ENCODE measurements at places on chromosomes 2 and 18. TPM values are rescaled to one million over a fixed set of nuclear protein-coding genes. Genes with fewer than 3 reads are reported as not detected.

UGT1A5 gene
- total RNA-seq = not detected

PPIL3 gene
- 14.9 TPM for total RNA-seq

CAPN14 gene
- 0.29 TPM for total RNA-seq

CCDC121 gene
- total RNA-seq = 7.4 TPM

ZNF396 gene
- total RNA-seq = 1.5 TPM

MTHFD2 gene
- 42.6 TPM for total RNA-seq

UGT1A6 gene
- total RNA-seq = not detected

CERS6 gene
- 20.0 TPM for total RNA-seq

GRCh38 chr18:34820360-34821065 lies 110.4 kb downstream of the DTNA start:
- no peak overlapping the region for H3K4me3 ChIP-seq
- no peak for DNase-seq
- no peak overlapping the region for H3K27ac ChIP-seq
- H3K36me3 ChIP-seq = no peaks in the 10 kb centered on the region

- H3K27me3 ChIP-seq = no peaks in the 10 kb centered on the region
- no peak overlapping the region for H3K27ac ChIP-seq
- H3K36me3 ChIP-seq = no peaks in the 10 kb centered on the region
- H3K4me1 ChIP-seq = no peaks in the 10 kb centered on the region
- H3K4me3 ChIP-seq = no peak overlapping the region
Observed at GRCh38 chr2:17149945-17150344, 368.3 kb downstream of the RAD51AP2 start.

GRCh38 chr2:227450311-227450841 lies 21.6 kb upstream of the AGFG1 start:
- H3K27me3 ChIP-seq = no peaks in the 10 kb centered on the region
- no peak for DNase-seq
- no peaks in the 10 kb centered on the region for H3K36me3 ChIP-seq
- no peaks in the 10 kb centered on the region for H3K4me1 ChIP-seq
- no peak overlapping the region for H3K4me3 ChIP-seq

- peaks cover 4% of the 10 kb centered on the region for H3K4me1 ChIP-seq
- no peaks in the 10 kb centered on the region for H3K27me3 ChIP-seq
- H3K36me3 ChIP-seq = no peaks in the 10 kb centered on the region
- DNase-seq = no peak
- peak overlapping the region; percentile 89 for H3K27ac ChIP-seq
Observed at GRCh38 chr2:46872902-46873603, 42.6 kb downstream of the MCFD2 start.

DNA sequence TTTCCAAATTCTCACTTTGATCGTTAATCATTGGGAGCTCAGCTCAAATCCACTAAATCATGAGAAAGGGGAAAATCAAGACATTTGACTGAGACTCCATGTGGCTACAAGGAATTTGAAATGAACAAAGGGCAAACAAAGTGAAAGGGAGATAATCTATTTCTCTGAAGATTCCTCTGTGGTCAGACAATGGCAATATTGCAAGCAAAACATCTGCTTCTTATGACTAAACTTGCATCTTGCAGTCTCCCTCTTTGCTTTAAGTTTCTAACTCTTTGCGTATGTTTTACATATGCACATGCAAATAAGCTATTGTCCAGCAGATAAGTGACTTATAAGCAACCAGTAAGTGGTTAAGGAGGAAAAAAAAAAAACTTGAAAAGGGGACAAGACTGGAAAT lies 299.1 kb upstream of the NXPH2 start:
- no peak overlapping the region for H3K4me3 ChIP-seq
- DNase-seq = no peak
- H3K27me3 ChIP-seq = no peaks in the 10 kb centered on the region

DNA sequence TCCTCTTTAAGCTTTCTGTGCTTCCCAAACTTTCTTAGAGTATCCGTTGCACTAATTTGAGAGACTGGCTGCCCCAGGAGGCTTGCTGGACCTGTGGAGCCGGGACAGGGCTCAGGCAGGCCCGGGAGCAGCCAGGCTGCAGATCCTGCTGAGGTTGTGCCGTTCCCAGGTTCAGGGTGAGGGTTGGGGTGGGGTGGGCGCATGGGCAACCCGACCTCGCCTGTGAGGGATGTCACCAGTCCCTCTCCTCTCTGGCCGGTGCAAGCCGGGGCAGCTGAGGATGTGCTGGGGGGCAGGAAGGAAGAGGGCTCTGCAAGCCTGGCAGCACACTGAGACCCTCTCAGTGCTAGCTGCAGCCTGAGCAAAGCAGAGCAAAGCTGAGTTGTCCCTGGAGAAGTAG lies 57.6 kb downstream of the DYSF start:
- H3K27me3 ChIP-seq = no peaks in the 10 kb centered on the region
- DNase-seq = no peak
- H3K36me3 ChIP-seq = no peaks in the 10 kb centered on the region
- H3K4me1 ChIP-seq = no peaks in the 10 kb centered on the region
- H3K4me3 ChIP-seq = no peak overlapping the region

DNA sequence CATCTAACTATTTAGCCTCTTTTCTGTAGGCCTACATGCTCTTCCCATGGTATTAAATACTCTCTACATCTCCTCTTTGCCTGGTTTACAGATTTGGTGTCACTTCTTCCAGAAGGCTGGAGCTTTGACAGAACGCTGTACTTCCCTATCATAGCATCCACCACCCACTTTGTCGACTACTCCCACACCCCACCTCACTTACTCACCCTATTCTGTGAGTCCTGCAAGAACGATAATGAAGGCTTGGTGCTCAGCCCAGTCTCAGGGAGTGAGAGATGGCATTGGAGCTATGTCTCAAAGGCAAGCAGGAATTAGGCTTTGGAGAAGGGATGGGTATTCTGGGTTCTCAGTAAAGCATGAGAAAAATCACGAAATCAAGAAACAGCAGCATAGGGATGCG lies 20.3 kb upstream of the KDM3A start:
- DNase-seq = no peak
- H3K36me3 ChIP-seq = no peaks in the 10 kb centered on the region
- H3K4me3 ChIP-seq = no peak overlapping the region
- no peaks in the 10 kb centered on the region for H3K27me3 ChIP-seq
- H3K27ac ChIP-seq = no peak overlapping the region
- H3K4me1 ChIP-seq = no peaks in the 10 kb centered on the region

DNA sequence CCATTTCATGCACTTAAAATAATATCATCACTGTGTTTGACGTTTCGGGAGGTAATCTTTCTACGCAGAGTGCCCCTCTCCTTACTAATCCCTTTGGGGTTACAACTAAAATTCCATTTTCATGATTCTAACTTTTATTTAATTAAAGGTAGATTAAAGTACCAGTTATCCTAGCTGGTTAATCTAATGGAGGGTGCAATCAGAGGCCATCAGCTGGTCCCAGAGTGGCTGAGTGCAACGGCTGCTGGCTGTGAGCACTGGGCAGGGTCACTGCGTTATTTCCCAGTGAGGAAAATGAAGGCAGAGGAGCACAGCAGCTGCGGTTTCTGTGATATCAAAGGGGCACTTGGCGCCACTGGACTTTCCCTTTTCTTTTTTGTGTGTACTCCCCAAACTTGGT lies 12.1 kb downstream of the SCYGR4 start:
- H3K36me3 ChIP-seq = no peaks in the 10 kb centered on the region
- H3K4me1 ChIP-seq = no peaks in the 10 kb centered on the region
- no peak overlapping the region for H3K4me3 ChIP-seq
- H3K27me3 ChIP-seq = no peaks in the 10 kb centered on the region

- H3K36me3 ChIP-seq = no peaks in the 10 kb centered on the region
- no peak for DNase-seq
- H3K4me1 ChIP-seq = no peaks in the 10 kb centered on the region
- no peak overlapping the region for H3K4me3 ChIP-seq
- H3K27ac ChIP-seq = no peak overlapping the region
Observed at GRCh38 chr2:159362816-159363251, 76.3 kb upstream of the WDSUB1 start.

DNA sequence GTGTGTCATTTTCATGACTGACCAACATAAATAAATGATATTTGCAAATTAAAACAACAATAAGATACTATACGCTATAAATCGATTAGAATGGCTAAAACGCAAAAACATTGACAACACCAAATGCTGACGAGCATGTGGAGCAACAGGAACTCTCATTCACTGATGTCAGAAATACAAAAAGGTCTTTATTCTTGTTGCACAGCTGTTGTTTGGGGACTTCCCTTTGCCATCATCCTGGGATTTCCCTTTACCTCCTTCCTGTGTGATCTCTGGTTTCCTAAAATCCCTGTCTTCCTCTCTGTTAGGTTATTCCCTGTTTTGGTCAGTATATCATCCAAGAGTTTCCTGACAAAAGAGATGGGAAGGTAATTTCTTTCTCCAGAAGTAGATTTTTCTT lies 66.0 kb downstream of the NOL10 start:
- no peaks in the 10 kb centered on the region for H3K27me3 ChIP-seq
- H3K4me1 ChIP-seq = no peaks in the 10 kb centered on the region
- no peak overlapping the region for H3K27ac ChIP-seq
- no peak overlapping the region for H3K4me3 ChIP-seq
- H3K36me3 ChIP-seq = no peaks in the 10 kb centered on the region

- no peaks in the 10 kb centered on the region for H3K4me1 ChIP-seq
- H3K36me3 ChIP-seq = no peaks in the 10 kb centered on the region
- no peak for DNase-seq
- no peak overlapping the region for H3K4me3 ChIP-seq
Observed at GRCh38 chr2:155215037-155215707, 516.7 kb downstream of the KCNJ3 start.

DNA sequence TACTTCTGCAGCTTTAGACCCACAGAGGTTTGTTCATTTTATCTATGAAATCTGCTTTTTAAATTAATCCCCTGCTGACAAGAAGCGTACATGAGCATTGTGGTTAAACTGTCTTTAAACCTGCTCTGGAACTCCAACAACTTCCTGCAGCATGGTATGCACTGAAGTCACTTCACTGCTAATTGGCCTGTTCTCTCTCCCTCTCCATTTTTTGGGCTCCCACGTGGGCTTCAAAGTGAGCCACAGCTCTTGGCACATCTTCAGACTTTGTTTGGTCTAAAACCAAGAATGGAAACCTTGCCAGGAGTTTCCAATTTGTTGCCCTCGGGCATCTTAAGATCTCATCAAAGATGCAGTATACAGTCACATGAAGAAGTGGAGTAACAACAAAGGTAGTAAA lies 311.4 kb downstream of the LRRTM1 start:
- H3K4me1 ChIP-seq = no peaks in the 10 kb centered on the region
- no peak overlapping the region for H3K27ac ChIP-seq
- no peak for DNase-seq
- H3K4me3 ChIP-seq = no peak overlapping the region
- no peaks in the 10 kb centered on the region for H3K27me3 ChIP-seq
- H3K36me3 ChIP-seq = no peaks in the 10 kb centered on the region

DNA sequence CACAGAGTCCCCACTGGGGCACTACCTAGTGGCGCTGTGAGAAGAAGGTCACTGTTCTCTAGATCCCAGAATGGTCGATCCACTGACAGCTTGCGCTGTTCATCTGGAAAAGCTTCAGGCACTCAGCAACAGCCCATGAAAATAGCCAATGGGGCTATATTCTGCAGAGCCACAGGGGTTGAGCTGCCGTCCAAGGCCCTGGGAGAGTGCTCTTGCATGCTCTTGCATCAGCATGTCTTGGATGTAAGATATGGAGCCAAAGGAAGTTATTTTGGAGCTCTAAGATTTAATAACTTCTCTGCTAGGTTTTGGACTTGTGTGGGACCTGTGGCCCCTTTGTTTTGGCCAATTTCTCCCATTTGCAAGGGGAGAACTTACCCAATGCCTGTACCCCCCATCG lies 164.7 kb upstream of the HNMT start:
- H3K36me3 ChIP-seq = no peaks in the 10 kb centered on the region
- no peaks in the 10 kb centered on the region for H3K27me3 ChIP-seq
- H3K27ac ChIP-seq = no peak overlapping the region
- no peak overlapping the region for H3K4me3 ChIP-seq
- no peak for DNase-seq
- no peaks in the 10 kb centered on the region for H3K4me1 ChIP-seq

DNA sequence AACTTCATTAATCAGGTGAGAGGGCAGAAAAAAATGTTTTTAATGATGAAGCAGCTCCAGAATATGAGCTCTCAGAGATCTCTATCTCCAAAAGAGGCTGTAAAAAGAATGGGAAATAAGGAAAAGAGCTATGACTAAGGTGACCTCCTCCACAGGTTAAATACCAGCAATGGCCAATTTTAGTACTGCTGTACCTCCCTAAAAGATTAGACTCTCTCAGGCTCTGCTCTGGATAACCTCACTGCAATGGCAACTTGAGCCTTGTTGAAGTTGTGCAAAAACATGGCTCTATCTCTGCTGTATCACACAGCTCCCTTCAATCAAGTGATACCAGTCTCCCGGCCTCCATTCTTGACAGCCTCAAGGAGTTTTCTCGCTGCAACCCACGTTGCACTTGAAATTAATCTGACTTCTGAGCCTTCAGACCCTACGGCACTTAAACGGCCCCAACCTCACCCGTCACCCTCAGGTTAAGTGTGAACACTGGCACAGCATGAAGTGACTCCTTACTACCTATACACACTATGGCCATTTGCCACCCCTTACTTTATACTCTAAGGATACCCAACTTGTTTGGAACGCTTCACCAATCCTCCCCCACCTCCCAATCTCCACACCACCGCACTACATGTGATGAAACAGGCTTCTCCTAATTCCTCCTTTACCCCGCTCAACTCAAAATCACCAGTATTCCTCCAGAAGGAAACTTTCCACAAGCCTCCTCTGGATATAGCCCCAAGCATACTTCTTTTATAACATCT lies 36.3 kb downstream of the SMAD2 start:
- no peaks in the 10 kb centered on the region for H3K4me1 ChIP-seq
- no peaks in the 10 kb centered on the region for H3K27me3 ChIP-seq
- no peak overlapping the region for H3K27ac ChIP-seq
- no peaks in the 10 kb centered on the region for H3K36me3 ChIP-seq
- DNase-seq = no peak

DNA sequence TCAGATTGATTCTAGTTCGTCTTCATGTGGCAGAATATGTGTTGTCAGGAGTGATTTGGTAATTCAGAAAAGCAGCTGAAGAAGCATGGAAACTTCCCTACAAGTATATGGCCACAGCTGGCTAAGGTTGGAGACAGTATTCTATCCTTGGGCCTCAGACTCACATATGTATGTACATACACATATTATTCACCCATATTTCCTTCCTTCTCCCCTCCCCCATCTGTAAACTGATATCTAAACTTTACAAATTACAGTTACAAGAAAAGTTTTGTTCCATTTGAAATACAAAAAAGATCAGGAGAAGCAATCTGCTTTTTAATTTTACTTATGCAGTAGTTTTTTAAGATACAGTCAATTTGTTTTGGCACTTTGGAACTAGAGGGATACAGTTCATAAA lies 3.1 kb downstream of the SP3 start:
- no peak for DNase-seq
- H3K36me3 ChIP-seq = peaks cover 3% of the 10 kb centered on the region
- peaks cover 13% of the 10 kb centered on the region for H3K4me1 ChIP-seq
- no peaks in the 10 kb centered on the region for H3K27me3 ChIP-seq
- peak overlapping the region; percentile 100 for H3K27ac ChIP-seq

DNA sequence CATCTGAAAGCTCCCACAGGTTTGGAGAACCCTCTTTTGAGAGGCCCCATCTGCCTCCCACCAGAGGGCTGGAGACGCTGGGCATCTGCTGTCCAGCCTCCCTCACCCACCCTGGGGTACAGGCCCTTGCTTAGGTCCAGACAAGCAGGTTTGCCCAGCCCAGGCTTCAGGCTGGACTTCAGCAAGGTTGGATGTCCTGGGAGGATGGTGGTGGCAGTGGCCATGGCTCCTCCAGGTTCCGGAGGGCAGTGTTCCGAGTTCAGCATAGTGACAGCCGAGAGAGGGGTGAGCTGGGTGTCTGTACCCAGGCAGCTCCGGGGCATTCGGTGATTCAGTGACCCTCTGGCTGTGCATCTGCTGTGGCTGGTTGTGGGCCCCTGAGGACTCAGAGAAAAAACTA lies 58.2 kb upstream of the HDAC4 start:
- no peak overlapping the region for H3K4me3 ChIP-seq
- no peaks in the 10 kb centered on the region for H3K4me1 ChIP-seq
- H3K36me3 ChIP-seq = no peaks in the 10 kb centered on the region
- H3K27me3 ChIP-seq = no peaks in the 10 kb centered on the region
- no peak overlapping the region for H3K27ac ChIP-seq
